ENCODE measurements at places on chromosomes 13 and 19. TPM values are rescaled to one million over a fixed set of nuclear protein-coding genes. Genes with fewer than 3 reads are reported as not detected.

ZNF541 gene
- not detected for total RNA-seq

ZNF99 gene
- not detected for total RNA-seq

OR10H1 gene
- total RNA-seq: not detected

FSD1 gene
- 13.7 TPM for total RNA-seq

DNA sequence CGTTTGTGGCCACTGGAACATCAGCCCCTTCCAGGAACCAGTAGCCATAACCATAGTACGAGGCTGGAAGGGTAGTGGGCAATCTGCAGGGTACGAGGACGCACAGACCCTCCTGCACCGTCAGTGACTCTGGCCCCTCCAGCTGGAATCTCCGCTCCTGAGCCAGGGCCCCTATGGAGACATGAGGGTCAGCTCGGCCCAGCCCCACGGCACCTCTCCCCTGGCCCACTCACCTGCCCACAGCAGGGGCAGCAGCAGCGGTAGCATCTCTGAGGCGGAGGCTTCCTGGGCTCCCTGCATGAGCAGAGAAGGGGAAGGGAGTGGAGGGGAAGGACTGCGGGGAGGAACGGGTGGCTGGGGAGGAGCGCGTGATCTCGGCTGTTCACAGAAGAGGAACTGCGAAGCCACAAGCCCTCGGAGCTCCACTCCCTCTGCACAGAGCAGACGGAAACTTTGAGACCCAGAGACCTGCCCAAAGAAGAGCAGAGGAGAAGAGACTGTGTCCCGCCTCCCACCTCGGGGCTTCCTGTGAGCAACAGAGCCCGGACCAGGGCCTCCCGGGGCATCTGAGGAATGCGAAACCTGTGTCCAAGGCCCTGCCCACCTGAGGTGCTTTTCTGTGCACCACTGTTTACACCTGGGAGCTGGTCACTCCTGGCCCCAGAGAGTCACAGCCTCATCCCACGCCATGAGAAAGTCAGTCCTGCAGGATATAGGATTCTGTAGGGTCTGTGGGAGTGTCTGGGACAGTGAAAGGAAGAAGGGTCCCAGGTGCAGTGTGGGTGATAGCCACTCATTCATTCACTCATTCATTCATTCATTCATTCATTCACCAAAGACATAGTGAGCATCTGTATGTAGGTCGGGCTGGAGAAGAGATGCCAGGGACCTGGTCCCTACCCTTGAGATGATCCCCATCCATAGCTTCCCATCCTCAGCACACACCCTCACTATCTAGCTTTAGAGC lies at the start of gene SIGLEC6:
SIGLEC6 (minus strand) TSS at position 322 of the 967 bp plus-strand sequence; CDS start at position 300, 22 bp downstream.
- no peak for DNase-seq

GRCh38 chr13:101647760-101648159 lies 195.3 kb downstream of the ITGBL1 start:
- DNase-seq: no peak

DNA sequence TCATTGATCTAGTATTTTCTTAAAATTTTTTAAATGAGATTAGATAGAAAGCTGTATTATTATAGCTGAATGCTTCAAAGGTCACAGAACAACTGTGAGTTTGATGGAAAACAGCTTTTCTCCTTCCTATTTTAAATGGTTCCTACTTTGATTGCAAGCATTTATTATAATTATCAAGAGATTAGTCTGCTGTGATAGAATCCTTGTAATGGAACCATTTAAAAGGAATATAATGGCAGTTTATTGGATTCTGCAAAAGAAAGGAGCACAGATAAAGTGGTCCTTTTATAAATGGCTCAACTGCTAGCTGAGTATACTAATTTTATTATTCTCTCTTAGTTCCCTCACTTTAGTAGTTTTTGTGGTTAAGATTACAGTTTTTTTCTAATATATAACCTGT lies 87.0 kb downstream of the MAB21L1 start:
- DNase-seq: no peak

- peak; percentile 3 for DNase-seq
These were observed 789.1 kb downstream of the GPC5 start for GRCh38 chr13:92187378-92187989.

- peak; percentile 45 for DNase-seq
These were observed 14.3 kb downstream of the GAS6 start for GRCh38 chr13:113849546-113849945.

GRCh38 chr13:26254583-26255111 lies 718 bp downstream of the CDK8 start:
- DNase-seq: peak; percentile 13

DNA sequence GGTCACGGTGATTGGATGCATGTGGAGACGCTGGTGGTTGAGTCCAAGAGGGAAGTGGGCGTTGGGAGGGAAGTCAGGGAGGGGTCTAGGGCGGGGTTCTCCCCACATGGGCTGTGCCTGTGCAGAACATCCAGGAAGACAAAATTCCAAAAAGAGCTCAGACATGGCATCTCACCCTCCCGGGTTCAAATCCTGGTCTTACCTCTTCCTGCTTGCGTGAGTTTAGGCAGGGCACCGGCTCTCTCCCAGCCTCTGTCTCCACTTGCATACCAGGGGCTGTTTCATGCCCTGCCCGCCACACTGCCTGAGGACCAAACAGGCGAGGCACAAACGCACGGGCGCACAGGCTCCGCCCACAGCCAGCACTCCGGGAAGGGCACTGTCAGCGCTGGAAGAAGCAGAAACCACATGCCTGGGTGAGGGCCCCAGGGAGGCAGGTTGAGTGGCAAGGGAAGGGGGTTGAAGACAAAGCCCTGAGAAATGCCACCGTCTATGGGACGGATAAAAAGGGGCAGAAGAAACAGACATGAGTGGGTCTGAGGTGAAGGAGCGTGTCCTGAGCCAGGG lies 123.6 kb upstream of the SOX1 start:
- no peak for DNase-seq

GRCh38 chr19:33496038-33496895 lies 25.3 kb downstream of the PEPD start:
- no peak for DNase-seq

GRCh38 chr13:30257468-30258099 lies 49.8 kb downstream of the KATNAL1 start:
- DNase-seq: no peak

DNA sequence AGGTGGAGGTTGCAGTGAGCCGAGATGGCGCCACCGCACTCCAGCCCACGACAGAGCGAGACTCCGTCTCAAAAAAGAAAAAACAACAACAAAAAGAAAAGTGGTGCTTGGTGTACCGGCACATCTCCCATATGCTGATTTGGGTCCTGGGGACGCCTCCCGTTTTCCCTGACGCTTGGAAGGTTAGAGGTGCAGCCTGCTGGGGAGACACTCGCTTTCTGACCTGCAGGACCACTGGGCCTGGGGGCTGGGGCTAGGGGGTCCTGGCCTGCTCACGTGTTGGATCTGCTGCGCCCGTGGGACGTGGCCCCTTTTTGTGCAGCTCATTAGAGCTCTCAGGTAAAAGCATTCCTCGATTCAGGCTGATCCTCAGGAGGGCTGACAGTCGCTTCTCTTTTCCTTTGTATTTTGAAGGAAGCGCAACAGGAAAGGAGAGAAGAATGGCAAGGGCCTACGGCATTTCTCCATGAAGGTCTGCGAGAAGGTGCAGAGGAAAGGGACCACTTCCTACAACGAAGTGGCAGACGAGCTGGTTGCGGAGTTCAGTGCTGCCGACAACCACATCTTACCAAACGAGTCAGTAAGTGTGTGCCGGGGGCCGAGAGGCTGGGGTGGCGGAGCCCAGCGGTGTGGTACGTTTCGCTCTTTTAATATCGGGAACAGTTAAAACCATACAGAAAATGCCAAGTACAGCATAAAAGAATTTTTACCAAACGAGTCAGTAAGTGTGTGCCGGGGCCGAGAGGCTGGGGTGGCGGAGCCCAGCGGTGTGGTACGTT lies 25.1 kb downstream of the ATP4B start:
- no peak for DNase-seq

- DNase-seq: no peak
These were observed 237.7 kb upstream of the DACH1 start for GRCh38 chr13:72104656-72105180.

DNA sequence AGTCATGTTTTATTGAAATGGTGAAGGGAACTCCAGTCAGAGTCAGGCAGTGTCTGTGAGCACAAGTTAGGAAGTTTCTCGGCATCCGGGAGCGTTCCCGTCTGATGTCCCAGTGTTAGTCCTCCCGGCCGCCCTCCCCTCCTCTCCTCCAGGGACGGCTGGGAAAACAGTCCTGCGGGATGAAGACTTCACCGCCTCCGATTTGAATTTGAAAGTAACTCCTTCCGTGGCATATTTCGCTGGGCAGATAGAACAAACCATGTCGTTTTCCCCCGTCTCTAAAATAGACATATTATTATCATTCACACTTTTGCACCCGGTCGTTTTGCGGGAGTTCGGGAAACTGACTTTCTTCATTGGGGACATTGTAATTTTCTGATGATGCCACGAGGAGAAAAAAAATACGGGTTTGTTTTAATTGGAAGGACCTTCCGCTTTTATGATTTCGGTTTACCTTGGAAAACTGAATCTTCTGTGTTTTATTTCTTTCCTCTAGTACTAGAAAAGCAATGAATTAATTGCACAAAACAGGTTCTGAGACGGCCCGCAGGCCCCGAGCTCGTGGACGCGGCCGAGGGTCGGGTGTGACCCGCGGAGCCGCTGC lies 76.6 kb downstream of the ZIC5 start:
- DNase-seq: no peak

GRCh38 chr13:86633346-86633745 lies 834.1 kb upstream of the SLITRK6 start:
- DNase-seq: no peak

- DNase-seq: no peak
These were observed 73.1 kb downstream of the KCTD12 start for GRCh38 chr13:76813000-76813691.

- no peak for DNase-seq
These were observed 71.7 kb upstream of the VSTM2B start for GRCh38 chr19:29454109-29454508.
